ENCODE measurements at places on chromosomes 16 and 17.
A peak's percentile ranks its signal among the peaks of the same experiment; 100 is the strongest.

DNA sequence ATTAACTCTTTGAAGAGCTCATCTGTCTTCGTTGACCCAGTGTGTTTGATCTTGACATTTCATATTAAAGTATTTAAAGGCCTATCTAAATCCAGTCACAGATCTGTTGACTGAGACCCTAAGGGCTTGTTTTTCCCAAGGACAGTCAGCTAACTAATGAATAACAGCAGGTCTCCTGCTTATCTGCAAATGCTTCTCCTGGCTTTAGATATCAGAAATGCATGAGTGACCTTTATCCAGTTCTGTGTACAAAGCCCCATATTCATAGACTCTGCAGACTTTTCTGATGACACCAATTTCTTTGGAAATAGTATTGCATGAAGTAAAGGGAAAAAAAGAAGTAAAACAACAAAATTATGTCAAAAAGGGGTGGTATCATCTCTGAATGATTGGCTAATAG, 70.3 kb downstream of the YPEL2 start:
- no peak for DNase-seq

DNA sequence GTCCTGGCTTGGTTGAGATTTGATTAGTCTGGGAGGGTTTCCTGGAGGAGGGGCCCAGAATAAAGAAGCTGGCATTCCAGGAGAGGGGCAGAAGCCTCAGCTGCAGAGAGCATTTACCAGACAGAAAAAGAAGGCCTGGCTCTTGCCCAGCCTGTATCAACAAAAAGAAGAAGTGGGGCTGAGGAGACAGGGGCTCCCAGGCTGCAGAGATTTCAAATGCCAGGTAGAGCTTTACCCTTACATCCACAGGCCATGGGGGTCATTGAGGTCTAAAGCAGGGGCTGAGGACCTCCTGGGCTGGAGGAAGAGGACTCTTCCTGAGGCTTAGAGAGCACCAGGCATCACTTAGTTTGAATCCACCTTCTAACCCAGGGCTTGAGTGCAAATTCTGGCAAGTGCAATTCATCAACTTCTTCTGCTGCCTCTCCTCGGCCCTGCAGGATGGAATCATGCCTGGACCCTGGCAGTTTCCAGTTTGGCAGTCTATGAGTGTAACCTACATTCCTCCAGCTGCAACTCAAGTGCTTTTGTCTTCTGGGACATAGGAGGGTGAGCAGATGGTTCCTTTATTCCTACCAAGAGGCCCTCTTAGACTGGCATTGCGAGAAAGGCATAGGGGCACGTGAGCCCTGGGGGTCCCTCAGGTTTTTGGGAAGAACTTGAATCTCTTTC, 15.3 kb downstream of the CA7 start:
- DNase-seq, result peak; percentile 44

- DNase-seq, result no peak
These were observed 14.0 kb upstream of the RNF135 start for GRCh38 chr17:30956764-30957374.

GRCh38 chr17:17781591-17782496, 54.9 kb downstream of the SREBF1 start:
- peak; percentile 47 for DNase-seq

DNA sequence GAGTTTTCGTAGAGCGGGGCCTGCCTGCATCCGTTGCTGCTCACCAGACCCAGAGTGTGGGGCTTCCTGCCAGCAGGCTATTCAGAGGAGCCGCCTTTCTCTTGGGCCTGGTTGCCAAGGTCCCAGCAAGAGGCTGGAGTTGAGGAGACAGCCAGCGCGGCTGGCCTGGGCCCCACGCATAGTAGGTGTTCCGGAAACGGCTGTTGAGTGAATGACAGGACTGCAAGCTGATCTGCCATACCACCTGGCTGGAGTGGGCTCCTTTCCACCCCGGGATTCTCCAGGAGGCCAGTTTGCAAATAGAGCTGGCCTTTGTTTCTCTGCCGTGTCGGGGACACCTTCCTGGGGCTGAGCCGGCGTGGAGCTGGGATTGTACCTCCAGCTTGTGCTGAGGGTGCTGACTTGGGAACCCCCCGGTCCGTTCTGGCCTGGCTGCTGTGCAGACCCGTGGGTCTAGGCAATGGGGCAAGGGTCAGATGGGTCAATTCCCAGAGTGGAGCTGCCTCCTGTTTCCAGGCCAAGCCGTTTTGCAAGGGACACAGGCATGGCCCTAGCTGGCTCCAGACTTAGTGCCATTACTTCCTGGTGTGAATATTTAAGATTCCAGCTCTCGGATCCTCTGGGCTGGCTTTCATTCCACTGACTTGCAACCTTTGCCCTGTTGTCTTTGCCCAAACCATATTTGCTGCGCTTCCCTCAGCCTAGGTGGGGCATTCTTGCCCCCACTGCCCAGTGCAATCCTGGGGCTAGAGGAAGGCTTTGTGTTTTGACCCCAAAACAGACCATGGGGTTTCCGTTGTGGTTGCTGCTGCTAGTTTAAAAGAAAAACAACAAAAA, 68.8 kb downstream of the CMIP start:
- no peak for DNase-seq

- no peak for DNase-seq
These were observed 8.7 kb downstream of the SMURF2 start for GRCh38 chr17:64653325-64653984.

GRCh38 chr16:24993722-24994686, 21.2 kb downstream of the ARHGAP17 start:
- no peak for DNase-seq

GRCh38 chr16:28901862-28902261, 23.2 kb downstream of the RABEP2 start:
- no peak for DNase-seq

GRCh38 chr16:47888142-47888541, 267.7 kb downstream of the ABCC12 start:
- DNase-seq, result no peak

GRCh38 chr16:48374255-48374654, 11.0 kb downstream of the SIAH1 start:
- no peak for DNase-seq

GRCh38 chr17:17819561-17819995, 17.2 kb downstream of the SREBF1 start:
- DNase-seq, result no peak

DNA sequence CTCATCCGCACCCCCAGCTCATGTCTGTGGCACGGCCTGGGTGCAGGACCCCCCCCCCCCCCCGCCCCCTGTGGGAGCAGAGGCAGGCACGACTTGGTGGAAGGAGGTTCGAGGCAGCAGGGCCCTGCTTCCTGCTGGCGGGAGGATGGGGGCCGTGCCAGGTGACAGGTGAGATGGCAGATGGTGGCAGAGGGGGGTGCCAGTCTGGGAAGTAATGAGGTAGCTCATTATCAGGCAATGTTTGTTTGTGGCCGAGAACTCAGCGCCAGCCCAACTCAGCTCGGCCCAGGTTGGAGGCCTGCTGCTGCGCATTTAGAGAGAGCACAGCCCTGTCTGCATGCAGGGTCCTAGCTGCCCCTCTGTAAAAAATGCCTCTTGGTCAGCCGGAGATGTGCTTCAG, 40.1 kb upstream of the JPH3 start:
- peak; percentile 19 for DNase-seq

DNA sequence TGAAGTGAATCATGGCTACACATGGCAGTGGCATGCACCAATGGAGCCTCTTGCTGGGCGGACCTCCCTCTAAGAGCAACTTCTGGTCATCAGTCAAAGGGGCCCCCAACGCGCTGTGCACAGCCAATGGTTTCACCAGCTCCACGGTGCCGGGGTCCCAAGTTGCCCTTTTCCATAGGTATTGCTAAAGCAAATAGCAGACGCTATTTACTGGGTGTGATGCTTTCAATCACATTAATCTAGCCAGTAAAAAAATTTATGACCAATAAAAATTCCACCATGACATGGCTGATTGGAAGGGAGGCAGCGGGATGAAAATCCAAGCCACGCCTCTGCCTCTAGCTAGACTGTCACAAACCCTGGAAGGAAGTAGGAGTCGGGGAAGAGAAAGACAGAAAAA, 680.3 kb upstream of the SOX9 start:
- DNase-seq, result no peak

DNA sequence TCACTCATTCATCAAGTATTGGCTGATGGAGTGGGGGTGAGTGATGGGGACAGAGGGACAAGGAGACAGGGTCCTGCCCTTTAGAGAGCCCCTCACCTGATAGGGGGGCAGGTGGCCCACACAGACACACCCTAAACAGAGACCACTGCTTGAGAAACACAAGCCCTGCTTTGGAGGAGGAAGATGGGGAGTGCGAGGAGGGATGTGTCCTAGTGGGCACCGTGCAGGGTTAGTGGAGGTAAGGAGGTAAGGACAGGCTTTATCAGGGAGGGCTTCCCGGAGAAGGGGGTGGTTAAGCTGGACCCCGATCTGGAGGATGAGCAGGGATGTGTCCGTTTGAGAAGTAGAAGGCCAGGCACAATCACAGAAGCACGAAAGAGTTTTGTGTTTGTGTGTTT, 8.2 kb upstream of the SMTNL2 start:
- DNase-seq, result no peak

DNA sequence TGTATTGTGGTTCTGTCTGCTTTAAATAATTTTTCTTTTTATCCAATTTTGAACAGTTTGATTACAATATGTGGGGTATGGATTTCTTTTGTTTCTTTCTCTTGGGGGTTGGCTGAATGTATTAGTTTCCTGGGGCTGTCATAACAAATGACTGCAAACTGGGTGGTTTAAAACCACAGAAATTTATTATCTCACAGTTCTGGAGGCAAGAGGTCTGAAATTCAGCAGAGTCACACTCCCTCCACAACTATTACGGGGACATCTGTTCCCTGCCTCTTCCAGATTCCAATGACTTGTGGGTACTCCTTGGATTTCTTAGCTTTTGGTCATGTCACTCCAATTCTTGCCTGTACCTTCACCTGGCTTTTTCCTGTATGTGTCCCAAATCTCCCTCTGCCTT, 23.7 kb downstream of the COX11 start:
- no peak for DNase-seq

DNA sequence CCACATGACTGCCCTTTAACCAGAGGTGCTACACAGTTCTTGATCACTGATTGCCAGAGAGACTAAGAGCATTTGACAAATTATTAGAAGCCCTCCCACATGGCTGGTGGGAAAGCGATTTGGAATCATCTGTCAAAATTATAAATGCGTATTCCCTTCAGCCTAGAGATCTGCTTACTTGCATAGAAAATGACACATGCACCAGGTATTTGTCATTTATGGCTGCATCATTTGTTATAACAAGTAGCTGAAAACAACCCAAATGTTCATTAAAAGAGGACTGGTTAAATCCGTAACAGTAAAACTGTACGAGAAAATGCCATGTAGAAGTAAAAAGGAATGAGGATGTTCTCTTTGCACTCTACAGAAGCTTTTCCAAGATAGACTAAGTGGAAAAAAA, 21.4 kb downstream of the BCO1 start:
- no peak for DNase-seq

DNA sequence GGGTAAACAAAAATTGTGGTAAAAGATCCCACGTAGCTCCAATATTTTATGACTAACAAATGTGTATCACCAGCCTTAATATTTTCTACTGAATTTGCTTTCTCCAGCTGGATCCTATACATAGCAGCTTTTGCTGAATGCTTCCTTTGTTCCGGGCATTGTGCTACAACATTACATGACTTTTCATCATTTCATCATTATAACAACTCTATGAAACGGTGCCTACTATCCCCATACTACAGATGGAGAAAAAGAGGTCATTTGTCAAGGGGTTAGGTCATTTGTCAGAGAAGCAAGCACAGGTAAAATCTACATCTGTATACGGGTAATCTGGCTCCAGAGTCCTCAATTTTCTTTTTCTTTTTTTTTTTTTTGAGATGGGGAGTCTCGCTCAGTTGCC, 74.3 kb downstream of the KANSL1 start:
- no peak for DNase-seq

- DNase-seq, result no peak
These were observed 841 bp downstream of the TEKT5 start for GRCh38 chr16:10693889-10694288.

DNA sequence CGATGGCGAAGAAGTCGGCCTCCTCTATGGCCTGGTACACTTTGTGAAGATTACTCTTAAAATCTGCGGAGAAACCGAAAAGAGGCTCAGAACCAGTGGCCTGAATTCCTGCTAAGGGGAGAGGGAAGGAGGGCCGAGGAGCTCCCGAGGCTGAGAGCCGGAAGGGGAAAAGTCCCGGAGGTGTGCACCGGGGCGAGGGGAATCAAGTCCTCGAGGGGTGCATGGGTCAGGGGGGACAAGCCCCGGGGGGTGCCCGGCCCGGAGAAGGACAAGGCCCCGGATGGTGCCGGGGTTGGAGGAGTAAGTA, 495 bp downstream of the PARN start:
- no peak for DNase-seq

DNA sequence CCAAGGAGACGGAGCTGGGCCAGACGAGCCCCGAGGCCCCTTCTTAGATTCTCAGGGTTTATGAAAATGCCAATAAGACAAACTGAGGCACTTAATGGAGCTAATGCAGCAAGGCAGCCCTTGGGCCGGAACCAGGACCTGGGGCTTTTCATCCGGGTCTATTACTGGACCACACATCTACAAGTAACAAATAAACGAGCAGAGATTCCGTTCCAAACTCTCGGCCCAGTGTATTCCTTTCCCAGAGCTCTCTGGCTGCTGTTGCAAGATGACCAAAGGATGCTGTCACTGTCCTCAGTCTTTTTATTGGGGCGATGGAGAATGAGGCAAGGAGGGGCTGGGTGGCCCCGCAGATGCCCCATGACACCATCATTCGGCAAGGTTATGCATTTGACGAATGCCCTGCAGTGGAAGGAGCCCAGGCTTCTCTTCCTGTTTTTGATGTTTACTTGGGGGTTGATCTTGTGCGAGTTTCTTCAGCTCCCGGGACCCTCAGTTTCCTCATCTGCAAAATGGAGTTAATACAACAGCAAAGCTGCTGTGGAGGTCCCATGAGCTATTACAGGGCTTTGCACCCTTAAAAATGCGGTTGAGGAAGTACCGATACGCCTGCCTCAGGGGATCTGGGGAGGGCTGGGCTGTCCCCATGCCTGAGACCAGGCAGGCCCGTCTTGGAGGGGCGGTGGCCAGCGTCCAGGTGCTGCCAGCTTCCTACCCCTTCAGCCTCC, 1.1 kb upstream of the NTN1 start:
- DNase-seq, result no peak

- DNase-seq, result no peak
These were observed 93.6 kb upstream of the TBX2 start for GRCh38 chr17:61306003-61306402.

- no peak for DNase-seq
These were observed 65.2 kb downstream of the ARSG start for GRCh38 chr17:68356520-68356919.

GRCh38 chr17:65431116-65431515, 130.3 kb downstream of the AXIN2 start:
- no peak for DNase-seq

- DNase-seq, result no peak
These were observed 537.7 kb downstream of the MAF start for GRCh38 chr16:79062821-79063220.

- DNase-seq, result peak; percentile 7
These were observed 489.9 kb downstream of the SHISA9 start for GRCh38 chr16:13391337-13391736.

GRCh38 chr16:81551821-81552304, 107.3 kb downstream of the CMIP start:
- no peak for DNase-seq

DNA sequence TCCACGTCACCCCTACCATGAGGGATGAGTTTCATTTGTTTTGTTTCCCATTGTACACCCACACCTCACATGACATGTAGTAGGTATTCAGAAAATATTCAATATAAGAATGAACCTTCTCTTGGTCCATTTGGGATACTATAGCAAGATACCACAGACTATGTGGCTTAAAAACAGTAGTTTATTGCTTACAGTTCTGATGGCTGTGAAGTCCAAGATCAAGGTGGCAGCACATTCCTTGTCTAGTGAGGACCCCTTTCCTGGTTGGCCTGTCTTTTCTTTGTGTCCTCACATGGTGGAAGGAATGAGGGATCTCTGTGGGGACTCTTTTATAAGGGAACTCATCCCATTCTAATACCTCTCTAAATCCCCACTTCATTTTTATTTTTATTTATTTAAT, 36.2 kb upstream of the CRYM start:
- no peak for DNase-seq
